ENCODE measurements at places on chromosomes 2 and 18.

DNA sequence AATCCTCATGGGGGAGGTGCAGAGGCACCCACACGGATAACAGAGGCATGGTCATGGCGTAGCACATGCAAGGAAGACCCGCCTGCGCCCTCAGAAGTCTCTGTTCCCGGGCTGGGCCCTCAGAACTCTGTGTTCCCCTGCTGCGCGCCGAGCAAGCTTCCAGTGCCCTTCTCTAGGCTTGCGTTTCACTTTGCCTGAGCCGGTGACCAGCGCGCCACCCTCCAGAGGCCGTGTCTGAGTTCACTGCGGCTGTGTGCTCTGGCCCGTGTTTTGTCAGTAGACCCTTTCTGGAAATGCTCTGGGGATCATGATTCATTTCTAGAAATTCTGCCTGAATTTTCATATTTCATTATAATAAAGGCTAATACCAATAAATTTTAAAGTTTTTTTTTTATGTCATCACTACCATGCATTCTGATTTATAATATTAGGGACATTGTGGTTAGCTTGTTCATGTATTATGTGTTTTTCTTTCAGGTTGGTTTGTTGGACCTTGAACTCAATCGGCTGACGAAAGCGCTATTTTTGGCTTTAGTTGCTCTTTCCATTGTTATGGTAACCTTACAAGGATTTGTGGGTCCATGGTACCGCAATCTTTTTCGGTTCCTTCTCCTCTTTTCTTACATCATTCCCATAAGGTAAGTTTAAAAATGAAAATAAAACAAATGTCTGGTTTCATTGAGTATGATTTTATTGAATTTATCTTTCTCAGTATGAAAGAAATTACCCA lies 142.7 kb upstream of the NFATC1 start:
- DNase-seq = no peak

DNA sequence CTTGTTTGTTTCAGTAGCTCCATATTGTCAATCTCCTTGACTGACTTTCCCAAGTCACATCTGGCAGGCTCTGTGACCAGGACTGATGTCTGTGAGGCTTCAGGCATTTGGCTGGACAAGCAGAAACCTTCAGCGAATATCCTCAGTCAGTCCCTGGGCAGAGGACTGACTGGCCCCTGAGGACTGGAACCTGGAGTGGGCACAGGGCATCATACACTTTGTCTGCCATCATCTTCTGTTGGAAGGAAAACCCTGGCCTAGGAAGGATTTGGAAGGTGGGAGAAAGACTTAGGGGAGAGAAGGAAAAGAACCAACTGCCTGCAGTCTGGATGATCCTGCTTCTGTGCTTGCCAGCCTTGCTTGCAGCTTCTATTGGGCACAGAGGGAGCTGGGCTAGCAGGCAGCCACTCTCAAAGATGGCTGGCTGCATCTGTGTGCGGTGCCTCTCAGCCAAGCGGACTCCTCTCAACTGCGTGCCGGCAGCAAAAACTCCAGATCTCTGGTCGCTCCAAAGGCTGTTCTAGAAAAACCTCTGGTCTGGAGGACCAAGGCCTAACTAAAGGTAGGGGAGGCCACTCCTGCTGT lies 126.8 kb downstream of the MARCHF4 start:
- DNase-seq = no peak

- no peak for DNase-seq
These were observed 37.0 kb downstream of the NABP1 start for GRCh38 chr2:191714925-191715324.

DNA sequence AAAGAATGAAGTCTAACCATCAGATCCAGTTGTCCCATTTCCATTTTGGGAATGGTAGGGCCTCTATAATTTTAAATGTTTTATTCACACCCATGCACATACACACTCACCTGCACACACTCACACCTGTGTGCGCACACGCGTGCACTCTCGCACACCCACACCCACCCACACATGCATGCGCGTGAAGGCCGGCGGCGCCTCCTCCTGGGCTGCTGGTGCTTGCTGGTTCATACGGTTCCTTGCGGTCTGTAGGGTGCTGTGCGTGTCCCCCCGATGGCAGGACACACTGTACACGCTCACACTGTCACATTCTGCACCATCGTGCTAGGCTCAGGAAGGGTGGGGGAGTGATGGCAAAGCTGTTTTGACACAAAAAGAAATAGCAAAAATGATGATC lies 63.2 kb downstream of the TSHZ1 start:
- DNase-seq = no peak

- no peak for DNase-seq
These were observed 244.1 kb downstream of the ICOS start for GRCh38 chr2:204180649-204181048.

- DNase-seq = no peak
These were observed 10.6 kb downstream of the HSBP1L1 start for GRCh38 chr18:79975043-79975442.

DNA sequence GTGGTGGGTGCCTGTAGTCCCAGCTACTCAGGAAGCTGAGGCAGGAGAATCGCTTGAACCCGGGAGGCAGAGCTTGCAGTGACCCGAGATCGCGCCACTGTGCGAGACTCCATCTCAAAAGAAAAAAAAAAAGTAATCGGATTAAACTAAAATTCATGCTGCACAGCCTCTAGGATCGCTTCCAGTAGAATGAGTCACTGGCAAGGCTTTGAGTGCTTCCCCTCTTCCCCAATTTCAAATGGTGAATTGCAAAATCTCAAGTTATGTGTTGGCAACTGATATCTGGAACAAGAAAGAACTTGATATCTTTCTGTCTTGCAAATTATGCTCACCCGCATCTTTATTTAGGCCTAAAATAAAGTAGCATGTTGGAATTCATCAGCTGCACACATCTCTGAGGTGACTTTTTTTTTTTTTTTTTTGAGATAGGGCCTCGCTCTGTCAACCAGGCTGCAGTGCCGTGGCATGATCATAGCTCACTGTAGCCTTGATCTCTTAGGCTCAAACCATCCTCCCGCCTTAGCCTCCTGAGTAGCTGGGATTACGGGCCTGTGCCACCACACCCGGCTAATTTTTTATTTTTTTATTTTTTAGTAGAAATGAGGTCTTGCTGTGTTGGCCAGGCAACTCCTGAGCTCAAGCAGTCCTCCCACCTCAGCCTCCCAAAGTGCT lies 12.7 kb downstream of the TTC39C start:
- DNase-seq = no peak

DNA sequence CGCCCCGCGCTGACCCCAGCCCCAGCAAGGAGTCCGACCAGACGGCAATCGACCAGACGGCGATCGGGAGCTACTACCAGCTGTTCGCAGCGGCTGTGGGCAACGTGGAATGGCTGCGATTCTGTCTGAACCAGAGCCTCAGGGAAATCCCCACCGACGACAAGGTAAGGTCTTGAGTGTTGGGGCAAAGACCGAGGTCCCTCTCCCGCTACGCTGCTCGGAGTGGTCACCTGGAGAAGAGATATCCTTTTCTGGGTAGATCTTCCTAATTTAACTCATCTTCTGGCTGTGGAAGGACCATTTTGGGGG lies 704 bp downstream of the ANKRD53 start:
- DNase-seq = no peak

GRCh38 chr2:43230951-43231827 lies 4.8 kb upstream of the ZFP36L2 start:
- DNase-seq = no peak

DNA sequence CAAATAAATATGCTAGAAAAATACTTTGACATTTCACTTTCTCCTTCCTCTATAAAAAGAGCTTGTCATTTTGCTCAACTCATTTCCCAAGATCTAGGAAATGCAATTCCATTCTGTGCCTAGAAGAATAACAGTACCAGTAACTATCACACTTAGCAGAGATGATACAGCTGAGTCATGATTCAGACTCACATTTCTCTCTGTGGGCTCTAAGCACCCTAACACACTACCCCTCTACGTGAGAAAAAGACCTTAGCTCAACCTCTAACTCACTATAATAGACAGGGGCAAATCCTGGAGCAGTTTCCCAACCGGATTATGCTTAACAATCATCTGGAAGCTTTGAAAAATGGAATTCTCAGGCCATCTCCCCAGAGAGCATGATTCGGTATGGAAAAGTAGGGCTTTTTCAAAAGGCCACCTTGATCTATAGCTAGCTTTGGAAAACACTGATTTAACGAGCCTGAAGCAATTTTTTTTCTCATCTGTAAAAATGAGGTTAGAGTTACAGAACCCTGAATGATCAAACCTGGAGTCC lies 1312.3 kb upstream of the PIK3C3 start:
- DNase-seq = no peak

GRCh38 chr18:7722955-7723354 lies 155.8 kb downstream of the PTPRM start:
- DNase-seq = no peak

- no peak for DNase-seq
These were observed 38.3 kb upstream of the BMPR2 start for GRCh38 chr2:202337706-202338346.
